ENCODE measurements at places on chromosomes 6 and 20. TPM values are rescaled to one million over a fixed set of nuclear protein-coding genes. Genes with fewer than 3 reads are reported as not detected.

DNA sequence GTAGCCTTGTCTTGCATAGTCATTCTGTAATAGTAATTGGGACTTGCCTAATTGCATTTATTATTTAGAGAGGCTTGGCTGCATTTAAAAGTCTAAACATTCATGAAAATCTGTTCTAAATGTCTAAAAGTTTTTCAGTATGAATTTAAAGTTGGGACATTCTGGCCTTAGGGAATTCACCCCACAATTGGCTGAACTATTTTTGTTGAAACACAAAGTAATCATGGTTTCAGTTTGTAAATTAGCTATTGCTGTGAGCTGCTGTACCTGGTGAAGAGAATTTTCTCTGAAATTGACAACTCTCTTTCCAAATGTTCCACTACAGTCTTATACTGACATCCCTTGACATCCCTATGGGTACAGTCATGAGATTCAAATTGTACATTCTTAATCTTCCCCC, 253.0 kb downstream of the FARS2 start:
- no peak for DNase-seq

DNA sequence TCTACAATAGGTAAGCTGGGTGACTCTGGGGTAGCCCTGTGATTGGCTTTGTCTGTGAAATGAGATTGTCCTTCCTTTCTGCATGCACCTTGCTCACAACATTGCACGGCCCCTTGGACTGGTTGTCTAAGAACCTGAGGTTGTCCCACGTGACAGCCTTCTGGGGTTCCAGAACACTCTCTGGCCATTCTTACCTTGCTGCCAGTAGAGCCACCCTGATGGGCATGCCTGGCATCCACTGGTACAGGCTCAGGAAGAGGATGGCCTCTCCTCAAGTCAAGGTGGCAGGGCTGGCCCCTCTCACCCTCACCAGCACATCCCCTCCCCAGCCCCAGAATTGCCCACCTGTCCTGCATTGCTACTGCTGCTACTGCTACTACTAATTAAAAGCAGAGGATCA, 335.0 kb downstream of the PACRG start:
- no peak for DNase-seq

GRCh38 chr6:6331393-6331792, 10.9 kb upstream of the F13A1 start:
- no peak for DNase-seq

Gene MATN4
- under 0.01 TPM for total RNA-seq

Gene ULBP2
- total RNA-seq, result 0.27 TPM

Gene ADGRF1
- total RNA-seq, result 0.27 TPM

- no peak for DNase-seq
These were observed 69.6 kb downstream of the PHACTR2 start for GRCh38 chr6:143747347-143747842.

Data from hematopoietic multipotent progenitor cell (in vitro differentiated cells).